ENCODE measurements at places on chromosomes 16 and 17.
A peak's percentile ranks its signal among the peaks of the same experiment; 100 is the strongest.

DNA sequence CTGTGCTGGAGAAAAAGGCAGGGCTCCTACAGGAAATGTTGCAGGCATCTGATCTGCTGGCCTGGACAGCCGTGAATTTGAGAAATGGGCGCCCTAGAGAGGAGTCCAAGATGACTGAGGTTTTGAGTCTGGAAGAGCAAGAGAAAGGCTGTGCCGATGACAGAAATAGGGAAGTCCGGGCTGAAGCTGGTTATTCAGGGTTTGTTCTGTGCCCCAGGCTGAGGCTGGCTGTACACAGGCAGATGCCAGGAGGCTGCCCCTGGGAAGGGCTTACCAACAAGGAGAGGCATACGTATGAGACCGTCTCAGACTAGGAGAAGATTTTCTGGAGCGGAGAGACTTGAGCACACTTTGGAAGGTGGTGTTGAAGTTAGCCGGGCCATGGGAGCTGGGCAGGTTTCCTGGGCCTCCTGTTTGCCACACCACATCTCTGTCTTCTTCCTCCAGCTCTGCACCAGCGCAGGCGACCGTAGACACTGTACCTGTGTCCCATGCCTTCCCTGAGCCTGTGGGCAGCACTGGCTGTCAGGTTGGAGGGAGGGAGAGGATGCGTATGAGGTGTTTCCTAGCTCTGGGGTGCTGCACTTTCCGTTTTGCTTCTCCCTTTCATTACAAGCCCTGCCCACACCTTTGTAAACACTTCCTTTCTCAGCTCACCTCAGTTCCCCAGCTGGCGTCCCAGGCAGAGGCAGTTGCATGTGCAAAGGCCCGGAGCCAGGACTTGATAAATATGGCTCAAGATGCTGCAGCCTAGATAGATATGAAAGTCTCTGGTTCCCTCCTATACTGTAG lies 80.8 kb downstream of the SPECC1 start:
- no peak for DNase-seq

DNA sequence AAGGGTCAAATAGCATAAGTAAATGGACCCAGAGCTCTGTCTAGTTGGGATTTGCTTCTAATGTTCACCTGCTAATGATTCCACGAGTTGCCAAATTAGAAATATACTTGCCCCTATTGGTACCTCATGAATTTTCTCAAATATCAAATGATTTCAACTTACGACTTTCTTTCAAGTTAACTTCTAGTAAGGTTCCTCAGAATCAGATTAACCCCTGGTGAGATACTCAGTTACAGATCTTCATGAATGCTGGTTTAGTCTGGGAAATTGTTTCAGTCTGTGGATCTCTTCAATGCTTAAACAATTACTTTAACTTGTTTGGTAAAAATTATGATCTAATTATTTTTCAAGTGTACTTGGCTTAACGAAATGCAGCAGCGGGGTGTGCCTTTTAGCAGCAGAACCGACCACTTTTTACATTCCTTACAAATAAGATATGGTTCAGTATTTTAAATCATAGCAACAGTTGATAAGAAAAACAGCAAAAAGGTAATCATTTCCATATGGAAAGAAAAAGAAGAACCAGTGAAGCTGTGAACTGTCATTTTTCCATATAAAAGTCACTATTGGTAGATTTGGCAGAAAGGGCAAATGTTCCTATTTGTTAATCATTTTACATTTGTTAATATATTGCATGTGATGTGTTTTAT lies 34.5 kb downstream of the TUBD1 start:
- DNase-seq: no peak

- no peak for DNase-seq
Observed at GRCh38 chr16:52265446-52265861, 281.5 kb downstream of the TOX3 start.

GRCh38 chr17:73315471-73315870 lies 3.7 kb upstream of the CDC42EP4 start:
- DNase-seq: no peak

GRCh38 chr17:64028874-64029464 lies 8.5 kb upstream of the ICAM2 start:
- peak; percentile 71 for DNase-seq

DNA sequence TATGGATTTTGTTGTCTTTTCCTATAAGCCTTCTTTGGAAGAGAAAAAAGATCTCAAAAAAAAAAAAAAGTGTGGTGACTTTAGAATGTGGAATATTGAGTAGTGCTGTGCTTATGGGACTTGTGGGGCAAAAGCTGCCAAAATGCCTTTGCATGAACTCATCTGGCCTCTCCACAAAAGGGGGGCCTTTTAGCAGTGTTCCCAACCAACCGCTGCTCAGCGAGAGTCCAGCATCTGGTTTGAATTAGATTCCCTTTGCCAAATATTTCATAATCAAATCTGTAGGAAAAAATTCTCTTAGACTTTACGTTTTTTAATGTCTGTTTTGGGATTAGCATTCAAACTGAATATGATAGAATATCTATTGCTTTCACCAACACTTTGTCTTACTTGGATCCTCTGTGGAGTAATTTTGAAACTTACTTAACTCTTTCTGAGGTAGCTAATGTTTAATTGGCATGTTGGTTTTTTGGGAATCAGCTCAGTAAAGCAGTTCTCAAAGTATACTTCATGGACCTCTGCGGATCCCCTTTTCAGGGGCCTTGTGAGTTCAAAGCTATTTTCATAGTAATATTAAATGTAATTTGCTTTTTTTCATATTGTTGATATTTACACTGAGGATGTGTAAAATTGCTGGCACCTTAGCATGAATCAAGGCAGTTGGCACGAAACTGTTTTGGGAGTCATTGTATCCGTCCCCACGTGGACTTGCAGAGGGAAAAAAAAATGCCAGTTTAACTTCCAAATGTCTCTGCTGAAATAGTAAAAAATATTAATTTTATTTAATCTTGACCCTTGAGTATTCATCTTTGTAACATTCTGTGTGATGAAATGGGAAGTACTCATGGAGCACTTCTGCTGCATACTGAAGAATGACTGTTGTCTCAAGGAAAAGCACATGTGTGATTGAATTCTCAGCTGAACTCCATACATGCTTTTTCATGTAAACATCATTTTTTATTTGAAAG lies 34.7 kb upstream of the VPS4A start:
- DNase-seq: peak; percentile 29

GRCh38 chr17:76911299-76912017 lies 43.3 kb downstream of the MGAT5B start:
- peak; percentile 49 for DNase-seq

- DNase-seq: no peak
Observed at GRCh38 chr16:49493836-49494235, 120.2 kb downstream of the C16orf78 start.

DNA sequence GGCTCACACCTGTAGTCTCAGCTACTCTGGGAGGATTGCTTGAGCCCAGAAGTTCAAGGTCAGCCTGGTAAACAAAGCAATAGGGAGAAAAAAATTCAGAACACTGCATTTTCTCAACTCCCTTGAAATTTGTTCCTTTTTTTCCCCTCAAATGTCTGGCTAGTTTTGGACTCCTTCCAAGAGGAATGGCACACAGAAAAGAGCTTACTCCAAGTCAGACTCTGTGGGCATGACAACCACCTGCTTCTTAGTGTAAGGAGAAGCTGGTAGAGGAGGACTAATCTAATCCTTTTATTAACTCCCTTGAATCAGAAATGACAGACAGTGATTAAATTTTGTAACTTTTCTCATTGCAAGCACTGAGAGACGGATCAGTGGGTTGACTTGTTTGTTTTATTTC lies 27.9 kb upstream of the HYDIN start:
- DNase-seq: no peak

DNA sequence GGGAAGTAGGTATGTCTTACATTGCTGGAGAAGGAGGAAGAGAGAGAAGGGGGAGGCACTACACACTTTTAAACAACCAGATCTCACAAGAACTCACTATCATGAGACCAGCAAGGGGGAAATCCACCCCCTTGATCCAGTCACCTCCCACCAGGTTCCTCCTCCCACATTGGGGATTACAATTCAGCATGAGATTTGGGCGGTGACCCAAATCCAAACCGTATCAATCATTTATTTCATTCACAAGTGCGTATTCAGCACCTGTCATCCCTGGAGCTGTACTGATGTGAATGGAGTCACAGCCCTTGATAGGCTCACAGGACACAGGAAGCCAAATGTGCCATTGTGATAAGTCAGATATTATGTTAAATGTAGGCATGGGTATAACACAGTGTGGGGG lies 228.3 kb upstream of the HSBP1 start:
- DNase-seq: no peak

- DNase-seq: peak; percentile 24
Observed at GRCh38 chr17:66580956-66581391, 253.9 kb upstream of the CACNG5 start.

GRCh38 chr16:26668026-26668425 lies 398.7 kb upstream of the C16orf82 start:
- DNase-seq: no peak

GRCh38 chr16:67394155-67395104 lies 1.1 kb upstream of the TPPP3 start:
- DNase-seq: no peak

DNA sequence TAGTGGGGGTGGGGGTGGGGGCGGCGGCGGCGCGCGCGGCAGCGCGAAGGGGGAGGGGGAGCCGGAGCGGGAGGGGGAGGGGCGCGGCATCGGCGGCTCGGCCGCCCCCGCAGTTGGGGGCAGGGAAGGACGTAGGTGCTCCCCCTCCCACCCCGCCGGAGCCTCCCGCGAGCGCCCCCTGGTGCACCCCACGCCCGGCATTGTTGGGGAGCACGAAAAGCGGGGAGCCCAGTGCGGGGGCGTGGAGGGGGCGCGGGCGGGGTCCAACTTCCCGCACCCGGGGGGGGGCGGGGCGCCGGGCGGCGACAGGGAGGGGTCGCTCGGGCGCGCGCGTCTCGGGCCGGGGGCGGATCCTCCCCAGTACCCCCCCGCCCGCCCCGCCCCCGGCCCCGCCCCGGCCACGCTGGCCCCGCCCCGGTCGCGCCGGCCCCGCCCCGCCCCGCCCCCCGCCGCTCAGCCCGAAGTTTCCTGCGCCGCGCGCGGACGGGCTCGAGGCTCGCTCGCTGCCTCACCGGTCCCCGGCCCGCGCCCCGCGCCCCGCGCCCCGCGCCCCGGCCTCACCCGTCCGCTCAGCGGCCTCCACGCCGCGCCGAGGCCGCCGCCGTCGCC lies at the start of gene CACNA1H:
CACNA1H (plus strand) TSS at position 456 of the 609 bp plus-strand sequence. CDS start 632 bp downstream, outside the sequence.
- DNase-seq: peak; percentile 63

GRCh38 chr17:75959051-75959838 lies 18.4 kb upstream of the FBF1 start:
- DNase-seq: no peak

DNA sequence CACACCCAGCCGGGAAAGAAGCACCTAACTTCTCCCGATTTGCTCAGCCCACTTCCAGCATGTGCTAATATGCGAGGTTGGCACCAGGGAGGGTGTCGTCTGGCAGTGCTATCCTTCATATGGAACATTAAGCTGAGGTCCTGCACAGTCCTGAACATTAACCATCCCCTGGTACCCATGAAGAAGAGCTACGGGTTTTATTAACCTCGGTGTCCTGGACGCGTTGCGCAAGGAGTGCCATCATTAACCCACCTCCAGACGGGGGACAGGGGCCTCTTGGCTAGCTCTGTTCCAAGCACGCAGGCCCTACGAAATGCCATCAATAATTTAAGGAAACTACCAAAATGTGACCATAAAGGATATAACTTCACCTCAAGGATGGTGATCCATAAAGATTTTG lies 193.5 kb downstream of the MAF start:
- DNase-seq: no peak

DNA sequence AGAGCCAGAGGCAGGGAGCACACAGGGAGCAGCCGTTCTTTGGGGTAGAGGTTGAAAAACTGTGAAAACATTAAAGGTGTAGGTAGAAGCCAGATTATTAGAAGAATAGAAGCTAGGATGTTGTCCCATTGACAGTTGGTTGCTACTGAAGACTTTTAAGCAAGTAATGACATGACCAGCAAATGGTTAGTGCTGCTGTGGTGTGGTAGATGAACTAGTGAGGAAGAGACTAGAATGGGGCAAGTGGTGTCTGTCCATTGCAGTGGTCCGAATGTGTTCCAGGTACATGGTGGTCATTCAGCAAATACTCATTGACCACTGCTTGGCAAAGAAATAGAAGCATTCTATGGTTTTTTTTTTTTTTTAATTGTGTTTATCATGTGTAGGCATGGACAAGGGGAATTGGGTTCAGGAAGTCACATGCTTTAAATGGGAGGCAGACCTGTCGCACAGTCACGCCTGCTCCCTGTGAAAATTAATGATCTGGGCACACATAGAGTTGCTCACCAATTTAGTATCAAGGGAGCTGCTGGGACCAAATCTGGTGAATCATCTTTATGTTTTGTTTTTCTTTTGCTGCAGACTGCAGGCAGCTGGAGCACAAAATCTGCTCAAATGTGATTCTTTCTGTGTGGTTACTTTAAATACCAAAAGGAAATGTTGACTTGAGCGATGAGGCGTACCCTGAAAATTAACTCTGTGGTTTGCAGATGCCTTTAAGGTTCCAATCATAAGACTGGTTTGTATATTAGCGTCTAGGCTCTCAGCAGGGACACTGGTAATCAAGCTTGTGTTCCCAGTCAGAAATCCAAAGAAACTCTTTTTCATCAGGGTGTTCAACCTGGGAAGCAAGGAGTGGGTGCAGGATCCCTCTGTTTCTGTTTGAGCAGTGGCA lies 30.7 kb downstream of the YPEL2 start:
- no peak for DNase-seq

GRCh38 chr17:40450175-40450574 lies 6.9 kb downstream of the IGFBP4 start:
- DNase-seq: peak; percentile 40

DNA sequence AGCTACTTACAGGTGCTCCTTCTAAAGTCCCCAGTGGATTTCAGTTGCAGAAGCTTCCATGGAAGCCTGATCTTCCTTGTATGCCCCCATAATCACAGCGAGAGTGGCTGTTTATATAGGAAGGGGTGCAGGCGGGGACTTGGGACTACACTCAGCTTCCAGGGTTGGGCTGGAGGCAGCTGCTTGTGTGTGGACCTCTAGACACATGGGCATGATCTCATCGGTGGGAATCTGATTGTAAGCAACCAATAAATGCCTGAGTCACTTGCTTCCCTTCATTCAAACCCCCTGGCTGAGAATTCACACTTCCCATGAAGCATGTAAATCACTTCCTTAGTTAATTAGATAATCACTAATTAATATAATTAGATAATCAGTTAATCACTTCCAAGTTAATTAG lies 1.0 kb upstream of the KRT20 start:
- DNase-seq: no peak

GRCh38 chr16:1351582-1352362 lies at the start of the genes GNPTG and TSR3:
TSS of gene GNPTG (plus strand) at chr16:1351931. CDS start at chr16:1351966, 35 bp downstream.
TSS of gene TSR3 (minus strand) at chr16:1351878. CDS start at chr16:1351804, 74 bp downstream.
- DNase-seq: peak; percentile 86

DNA sequence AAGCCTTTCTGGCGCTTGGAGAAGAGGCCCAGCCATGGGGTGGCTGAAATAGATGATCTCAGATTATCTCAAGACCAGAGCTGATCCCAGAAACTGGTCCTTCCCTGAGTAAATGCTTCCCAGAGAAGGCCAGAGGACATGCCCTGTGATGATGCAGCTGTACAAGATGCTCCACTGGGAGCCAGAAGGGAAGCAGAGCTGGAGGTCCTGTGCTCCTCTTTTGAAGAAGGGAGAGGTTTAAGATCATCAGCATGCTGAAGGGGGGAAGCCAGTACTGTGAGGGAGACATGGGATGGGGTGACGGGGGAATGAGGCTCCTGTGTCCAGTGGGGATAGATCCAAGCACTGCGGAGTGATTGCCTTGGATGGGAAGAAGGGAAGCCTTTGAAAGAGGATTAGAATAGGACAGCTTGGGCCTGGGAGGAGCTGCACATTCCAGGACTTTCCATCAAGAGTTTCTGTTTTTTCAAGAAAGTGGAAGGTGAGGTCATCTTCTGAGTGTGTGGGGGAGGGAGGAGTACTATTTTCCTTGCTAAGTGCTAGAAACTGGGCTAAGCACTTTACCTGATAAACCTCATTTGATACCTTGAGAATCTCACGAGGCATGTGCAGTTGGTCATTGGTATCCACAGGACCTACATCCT lies 16.4 kb upstream of the ALOX15B start:
- DNase-seq: no peak

Data from BE2C (cell line).